ENCODE measurements at places on chromosomes 16 and 17.

- peak; percentile 21 for DNase-seq
Measured at GRCh38 chr17:56431736-56432135, 161.8 kb upstream of the NOG start.

DNA sequence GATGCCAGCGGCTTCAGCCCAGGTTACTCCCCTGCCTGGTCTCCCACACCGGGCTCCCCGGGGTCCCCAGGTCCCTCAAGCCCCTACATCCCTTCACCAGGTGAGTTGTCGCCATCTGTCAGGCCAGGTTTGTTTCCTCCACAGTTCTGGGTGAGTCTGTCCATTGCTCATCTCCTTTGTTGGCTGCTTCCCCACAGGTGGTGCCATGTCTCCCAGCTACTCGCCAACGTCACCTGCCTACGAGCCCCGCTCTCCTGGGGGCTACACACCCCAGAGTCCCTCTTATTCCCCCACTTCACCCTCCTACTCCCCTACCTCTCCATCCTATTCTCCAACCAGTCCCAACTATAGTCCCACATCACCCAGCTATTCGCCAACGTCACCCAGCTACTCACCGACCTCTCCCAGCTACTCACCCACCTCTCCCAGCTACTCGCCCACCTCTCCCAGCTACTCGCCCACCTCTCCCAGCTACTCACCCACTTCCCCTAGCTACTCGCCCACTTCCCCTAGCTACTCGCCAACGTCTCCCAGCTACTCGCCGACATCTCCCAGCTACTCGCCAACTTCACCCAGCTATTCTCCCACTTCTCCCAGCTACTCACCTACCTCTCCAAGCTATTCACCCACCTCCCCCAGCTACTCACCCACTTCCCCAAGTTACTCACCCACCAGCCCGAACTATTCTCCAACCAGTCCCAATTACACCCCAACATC, 28.8 kb downstream of the POLR2A start:
- no peak for DNase-seq

GRCh38 chr17:73007407-73007806, 85.1 kb downstream of the SLC39A11 start:
- no peak for DNase-seq

- peak; percentile 68 for DNase-seq
Measured at GRCh38 chr17:43846221-43846712, 709 bp upstream of the CD300LG start.

DNA sequence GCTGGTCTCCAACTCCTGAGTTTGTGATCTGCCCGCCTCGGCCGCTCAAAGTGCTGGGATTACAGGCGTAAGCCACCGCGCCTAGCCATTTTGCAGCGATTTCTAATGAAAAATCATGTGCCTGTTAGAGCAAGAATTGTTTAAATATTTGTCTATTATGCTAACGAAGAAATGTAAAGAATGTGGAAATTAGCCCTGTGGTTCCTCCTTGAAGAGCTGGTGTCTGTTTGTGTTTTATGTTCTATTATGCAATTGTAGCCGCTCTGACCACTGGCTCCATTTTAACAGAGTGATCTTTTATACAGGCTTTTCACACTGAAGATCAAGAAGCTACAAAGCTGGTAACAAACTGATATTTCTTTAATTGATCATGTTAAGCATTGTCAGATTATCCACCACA, 217.3 kb downstream of the USP22 start:
- DNase-seq: no peak

DNA sequence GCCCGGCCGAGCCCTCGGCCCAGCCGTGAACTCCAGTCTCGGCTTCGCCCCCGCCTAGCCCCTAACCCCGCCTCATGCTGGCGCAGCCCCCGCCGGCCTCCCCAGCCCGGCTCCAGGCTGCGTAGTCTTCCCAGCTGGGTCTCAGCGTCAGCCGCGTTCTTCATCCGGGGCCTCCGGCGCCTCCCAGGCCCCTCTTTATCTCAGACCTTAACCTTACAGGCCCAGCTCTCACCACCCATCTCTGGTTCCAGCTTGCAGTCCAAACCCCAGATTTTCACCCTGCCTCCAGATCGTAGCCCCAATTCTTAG, at the start of gene PROCA1:
PROCA1 (minus strand) TSS at position 166 of the 309 bp plus-strand sequence. CDS start 228 bp downstream, outside the sequence.
- DNase-seq: no peak

- DNase-seq: no peak
Measured at GRCh38 chr16:64269756-64270155, 852.1 kb downstream of the CDH11 start.

DNA sequence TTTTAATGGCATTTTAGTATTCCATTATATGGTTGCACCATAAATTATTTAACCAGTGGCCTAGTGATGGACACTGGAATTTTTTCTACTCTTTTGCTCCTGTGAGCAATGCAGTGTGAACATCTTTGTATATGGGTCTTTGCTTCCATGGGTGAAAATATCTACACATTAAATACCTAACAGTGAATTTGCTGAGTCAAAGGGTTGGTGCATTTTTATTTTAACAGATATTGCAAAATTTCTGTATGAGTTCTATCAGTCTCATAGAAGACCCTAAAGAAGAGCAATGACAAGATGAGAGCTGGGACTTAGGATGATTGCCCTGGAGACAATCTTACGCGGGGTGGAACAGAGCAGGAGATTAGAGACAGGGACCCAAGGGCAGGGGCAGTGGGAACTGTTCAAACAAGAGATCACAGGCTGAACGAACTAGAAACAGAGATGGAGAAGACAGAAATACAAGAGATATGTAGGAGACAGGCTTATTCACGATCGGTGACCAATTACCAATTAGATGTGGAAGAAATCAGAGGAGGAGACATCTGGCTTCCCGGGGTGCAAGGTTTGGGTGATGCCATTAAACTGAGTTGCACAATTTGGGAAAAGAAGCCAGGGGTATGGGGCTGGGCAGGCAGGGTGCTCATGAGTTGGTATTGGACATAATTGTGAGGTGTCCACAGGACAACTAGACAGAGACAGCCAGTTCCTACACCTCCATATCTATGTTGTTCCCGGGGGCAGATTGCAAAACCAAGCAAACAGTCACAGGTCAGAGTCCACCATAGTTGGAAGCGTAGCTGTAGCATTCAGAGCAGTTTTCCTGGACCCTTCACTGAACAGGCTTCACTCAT, 39.9 kb upstream of the LONP2 start:
- no peak for DNase-seq

DNA sequence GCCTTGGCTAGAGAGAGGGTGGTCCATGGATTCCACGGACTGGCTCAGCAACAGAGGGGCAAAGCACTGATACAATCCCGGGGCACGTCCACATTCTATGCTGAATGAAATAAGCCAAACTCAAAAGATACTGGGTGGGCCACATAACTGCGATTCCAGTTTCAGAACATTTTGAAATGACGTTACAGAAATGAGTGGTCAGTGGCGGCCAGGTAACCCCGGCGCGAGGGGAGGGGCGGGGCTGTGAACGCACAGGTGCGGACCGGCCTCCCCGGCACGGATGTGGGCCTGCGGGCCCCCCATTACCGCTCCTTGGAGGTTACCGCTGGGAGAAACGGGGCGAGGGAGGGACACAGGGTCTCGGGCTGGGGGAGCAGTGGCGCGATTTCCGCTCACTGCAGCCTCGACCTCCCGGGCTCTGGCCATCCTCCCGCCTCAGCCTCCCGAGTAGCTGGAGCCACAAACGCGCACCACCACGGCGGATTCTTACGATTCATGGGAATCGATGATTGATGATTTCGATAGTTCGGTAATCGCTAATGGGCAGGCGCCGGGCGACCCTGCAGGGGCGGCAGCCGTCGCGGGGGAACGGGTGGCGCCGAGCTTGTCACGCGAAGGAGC, 559 bp downstream of the MVD start:
- no peak for DNase-seq

DNA sequence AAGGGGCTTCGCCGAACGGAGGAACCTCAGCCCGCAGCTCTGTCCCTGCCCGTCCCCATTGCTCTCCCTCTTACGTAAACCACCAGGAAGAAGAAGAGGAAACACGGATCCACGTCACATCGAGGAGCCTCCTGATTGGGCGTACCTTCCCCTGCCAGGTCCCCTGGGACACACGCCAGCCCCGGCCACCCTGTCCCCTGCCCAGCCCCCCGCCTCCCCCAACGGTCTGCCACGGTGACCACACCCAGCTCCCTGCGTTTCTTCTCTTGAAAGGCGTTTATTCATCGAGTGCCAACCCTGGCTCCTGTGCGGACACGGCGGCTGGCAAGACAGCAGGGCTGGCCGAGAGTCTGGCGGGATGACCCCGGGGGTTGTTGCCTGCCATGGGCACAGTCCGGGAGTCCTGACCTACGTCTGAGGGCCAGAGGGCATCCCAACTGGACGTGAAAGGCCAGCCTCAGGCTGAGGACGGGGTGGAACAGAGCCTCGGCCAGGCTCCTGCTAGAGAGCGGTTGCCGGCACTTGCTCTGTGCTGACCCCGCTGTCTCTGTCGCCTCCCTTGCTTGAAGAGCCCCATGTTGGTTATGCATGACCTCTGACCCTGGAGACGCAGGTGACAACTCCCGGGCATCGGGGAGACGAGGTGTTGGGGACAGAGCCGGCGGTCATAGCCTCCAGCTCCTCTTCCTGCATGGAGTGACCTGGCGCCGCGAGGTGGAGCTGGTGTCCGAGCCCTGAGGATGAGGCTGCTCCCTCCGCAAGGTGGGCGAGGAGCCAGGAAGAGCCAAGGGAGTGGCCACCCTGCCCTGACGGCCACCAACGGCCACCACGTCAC, 40.5 kb upstream of the ACSF3 start:
- DNase-seq: no peak

- DNase-seq: peak; percentile 91
Measured at GRCh38 chr17:28750178-28751047, 6.6 kb downstream of the TRAF4 start.

GRCh38 chr16:89422905-89423630, 67.3 kb downstream of the ANKRD11 start:
- DNase-seq: peak; percentile 67

DNA sequence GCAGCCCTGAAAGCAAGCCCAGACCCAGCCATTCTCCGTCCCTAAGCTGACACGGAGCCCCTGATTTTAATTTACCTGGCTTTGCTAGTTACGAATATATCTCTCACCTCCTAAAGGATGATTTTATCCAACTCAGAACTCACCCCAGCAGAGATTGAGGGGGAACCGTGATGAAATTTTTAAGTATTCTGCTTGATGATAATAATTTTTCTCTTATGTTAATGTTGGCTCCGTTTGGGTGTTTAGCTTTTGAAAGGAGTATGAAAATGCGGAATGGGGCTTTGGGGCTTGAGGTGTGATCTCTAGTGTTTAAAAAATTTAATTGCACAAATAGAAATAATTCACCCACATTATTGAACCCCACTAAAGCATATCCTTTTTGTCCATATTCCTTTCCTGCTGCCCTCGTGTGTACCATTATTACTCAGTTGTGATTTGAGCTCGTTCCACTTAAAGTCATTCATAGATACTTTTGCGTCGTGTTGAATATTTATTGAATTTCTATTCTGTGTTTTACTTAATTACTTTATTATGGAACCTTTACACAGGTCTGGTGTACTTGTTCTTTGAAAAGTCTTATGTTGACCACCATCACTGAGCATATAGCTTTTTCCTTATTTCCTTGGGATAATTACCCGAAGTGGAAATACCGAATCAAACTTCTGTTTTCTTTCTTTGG, 775 bp downstream of the PRPSAP2 start:
- DNase-seq: no peak

DNA sequence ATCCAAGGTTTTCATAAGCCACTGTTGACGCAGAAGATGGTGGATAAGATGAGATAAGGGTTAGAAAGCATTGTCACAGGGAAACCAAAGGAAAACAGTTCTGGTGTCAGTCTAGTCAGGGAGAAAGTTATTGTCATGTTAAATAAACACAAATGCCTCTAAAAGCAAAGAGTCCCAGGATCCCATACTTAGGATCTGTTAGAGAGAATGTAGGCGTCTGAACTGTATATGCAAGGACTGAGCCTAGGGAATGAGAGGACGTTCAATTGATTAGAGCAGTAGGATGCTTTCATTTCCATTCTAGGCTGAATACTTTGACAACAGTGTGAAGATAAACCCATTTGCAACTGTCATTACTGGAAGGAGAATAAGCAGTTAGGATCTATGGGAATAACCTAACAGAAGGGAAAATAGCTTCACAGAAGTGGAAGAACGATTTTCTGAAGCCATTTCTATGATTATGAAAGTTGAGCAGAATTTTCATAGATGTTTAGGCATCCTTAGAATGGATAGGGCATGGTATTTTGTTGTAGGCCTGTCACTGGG, 1149.1 kb upstream of the CDH8 start:
- no peak for DNase-seq

GRCh38 chr16:81170824-81171223, 67.7 kb upstream of the BCO1 start:
- no peak for DNase-seq

GRCh38 chr16:69440250-69440649, 15.8 kb downstream of the CYB5B start:
- DNase-seq: no peak

DNA sequence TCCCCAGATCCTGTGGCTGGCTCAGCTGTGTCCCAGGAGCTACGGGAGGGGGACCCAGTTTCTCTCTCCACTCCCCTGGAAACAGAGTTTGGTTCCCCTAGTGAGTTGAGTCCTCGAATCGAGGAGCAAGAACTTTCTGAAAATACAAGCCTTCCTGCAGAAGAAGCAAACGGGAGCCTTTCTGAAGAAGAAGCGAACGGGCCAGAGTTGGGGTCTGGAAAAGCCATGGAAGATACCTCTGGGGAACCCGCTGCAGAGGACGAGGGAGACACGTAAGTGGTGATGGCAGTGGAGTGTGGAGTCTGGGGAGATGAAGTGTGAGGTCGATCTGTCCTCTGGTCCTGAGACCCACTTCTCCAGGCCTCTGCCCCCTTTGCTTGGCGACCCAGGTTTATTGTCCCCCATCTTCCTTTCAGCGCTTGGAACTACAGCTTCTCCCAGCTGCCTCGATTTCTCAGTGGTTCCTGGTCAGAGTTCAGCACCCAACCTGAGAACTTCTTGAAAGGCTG, 585 bp downstream of the WRAP53 start:
- DNase-seq: no peak

- DNase-seq: peak; percentile 61
Measured at GRCh38 chr17:65557349-65558310, 3.8 kb downstream of the AXIN2 start.

GRCh38 chr16:86791287-86792035, 213.1 kb downstream of the FOXL1 start:
- DNase-seq: no peak

GRCh38 chr17:56480501-56480900, 113.0 kb upstream of the NOG start:
- DNase-seq: no peak

GRCh38 chr16:84274515-84274914, 20.2 kb upstream of the WFDC1 start:
- no peak for DNase-seq

GRCh38 chr17:8384801-8385378, 1.9 kb upstream of the RPL26 start:
- DNase-seq: peak; percentile 98

DNA sequence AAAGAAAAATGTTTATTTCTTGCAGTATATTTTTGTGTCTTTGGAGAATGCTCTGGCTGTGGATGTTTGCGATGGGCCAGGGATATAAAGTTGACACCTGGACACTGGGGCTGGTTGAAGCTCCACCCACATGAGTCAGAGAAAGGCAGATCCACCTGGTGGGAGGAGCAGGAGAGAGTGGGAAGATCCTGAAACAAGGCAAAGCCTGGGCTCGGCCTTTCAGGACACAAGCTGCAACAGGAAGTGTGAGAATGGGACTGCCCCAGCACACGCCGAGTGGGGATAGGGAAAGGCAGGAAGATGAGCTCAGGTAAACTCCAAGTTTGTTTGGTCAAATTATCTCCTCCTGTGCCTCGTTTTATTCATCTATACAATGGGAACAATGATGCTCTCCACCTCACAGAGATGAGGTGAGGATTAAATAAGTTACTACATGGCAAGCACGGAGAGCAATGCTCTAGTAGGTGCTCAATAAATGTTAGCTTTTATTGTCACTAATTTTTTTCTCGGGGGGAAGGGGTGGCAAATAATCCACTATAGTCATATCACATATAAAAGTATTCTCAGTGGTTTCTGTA, 21.4 kb upstream of the PITPNM3 start:
- DNase-seq: no peak

Data from EL (cell line).